Inflammatory macrophage (primary cell): ENCODE measurements at places on chromosomes 13 and 19.

DNA sequence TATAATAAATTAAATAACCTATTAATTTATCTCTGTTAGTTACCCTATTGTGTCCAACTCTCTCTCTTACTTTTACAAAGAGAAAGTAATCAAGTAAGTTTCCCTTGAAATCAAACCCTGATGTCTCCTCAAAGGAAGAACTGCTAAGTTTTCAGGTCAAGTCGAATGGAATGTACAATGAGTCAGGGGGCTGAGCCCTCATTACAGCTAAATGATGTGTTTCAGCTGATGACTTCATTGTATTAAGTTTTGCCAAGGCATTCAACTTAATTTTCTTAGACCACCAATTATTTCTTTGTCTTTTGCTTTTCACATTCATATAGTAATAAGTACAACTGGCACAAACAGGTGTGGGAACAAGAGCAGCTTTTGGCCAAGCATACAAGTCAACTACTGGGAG is 54.7 kb upstream of the DCT start:
- no peak for DNase-seq

GRCh38 chr13:37510441-37510840 is 88.1 kb downstream of the POSTN start:
- no peak for DNase-seq

DNA sequence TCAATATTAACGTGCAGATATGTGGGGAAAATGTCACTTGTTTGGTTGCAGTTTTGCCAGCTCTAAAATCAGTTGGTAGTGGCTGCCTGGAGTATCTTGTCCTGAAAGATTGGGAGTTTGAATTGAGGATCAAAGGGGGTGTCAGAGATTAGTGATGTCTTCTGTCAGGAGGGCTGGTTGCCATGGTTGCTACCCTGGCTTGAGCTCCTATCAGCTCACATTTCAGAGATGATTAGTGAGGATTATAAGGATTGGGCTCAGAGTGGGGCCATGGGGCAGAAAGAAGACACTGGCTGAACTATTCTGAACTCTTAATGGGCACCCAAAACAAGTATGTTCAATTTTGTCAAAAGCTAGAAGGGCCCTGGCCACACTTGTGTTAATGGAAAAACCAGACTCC is 95.5 kb upstream of the RNF113B start:
- DNase-seq, result no peak

DNA sequence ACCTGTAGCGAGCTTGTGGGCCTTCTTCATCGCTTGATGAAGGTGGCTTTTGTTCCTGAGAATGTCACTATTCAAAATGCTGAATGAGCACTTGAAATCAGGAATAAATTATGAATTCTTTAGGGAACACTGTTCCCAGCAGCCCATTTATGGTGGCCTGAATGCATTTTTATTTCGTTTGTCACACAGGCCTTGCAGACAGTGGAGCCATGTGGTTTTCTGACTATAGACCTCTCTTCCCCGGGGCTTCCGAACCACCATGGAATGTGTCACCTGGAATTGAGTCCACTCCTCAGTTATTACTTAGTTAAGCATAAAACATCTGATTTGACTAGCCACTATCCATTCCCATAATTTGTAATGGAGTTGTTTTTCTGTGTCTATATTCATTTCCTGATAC is 396.9 kb downstream of the IRS2 start:
- DNase-seq, result no peak

DNA sequence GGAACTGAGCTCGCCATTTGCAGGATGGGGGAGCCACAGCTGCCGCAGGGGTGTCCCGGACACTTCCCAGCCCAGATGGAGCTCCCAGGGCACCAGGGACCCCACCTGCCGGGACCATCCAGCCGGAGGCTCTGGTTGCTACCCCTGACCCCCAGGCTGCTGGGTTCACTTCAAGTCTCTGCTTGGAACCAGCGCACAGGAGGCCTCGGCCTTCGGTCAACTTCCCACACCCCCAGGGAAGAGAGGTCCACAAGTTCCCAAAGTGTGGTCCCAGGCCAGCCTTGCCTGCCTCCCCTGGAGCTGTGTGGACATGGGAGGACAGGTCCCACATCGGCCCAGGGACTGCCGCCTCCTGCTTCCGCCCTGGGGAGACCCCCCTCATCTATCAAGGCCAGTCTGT is 117.0 kb downstream of the TEX29 start:
- DNase-seq, result no peak

DNA sequence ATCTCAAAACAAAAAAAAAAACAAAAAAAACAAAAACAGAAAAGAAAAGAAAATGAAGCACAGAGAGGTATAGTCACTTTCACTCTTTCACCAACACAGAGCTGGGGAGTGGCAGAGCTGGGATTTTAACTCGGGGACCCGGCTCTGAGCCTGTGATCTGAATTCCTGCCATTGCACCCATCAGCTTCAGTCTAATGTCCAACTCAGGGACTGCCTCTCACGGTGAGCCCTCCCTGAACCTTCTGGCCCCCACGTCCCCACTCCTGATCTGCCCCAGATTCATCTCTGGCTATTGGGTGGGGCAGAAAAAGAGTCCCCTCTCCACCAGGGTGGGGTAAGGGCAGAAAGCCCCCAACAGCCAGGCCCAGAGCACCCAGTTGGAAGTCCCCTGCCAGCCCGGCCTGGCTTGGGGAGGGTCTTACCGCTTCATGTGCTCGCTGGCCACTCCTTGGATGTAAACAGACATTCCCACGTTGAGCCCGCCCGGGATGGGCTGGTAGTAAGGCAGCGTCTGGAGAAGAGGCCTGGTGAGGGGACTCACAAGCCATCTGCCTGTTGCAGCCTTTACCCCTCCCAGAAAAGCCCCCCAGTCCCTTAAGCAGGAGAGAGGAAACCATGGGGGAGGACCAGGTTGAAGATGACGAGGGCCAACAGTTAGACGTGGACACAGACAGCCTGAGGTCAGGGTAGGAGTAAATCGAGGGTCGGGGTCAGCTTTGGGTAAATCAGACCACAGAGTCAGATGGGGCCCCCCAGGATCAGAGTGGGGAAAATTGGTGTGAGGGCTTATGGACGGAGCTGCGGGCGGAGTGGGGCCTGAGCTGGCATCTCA is 520 bp downstream of the LGALS4 start:
- no peak for DNase-seq

GRCh38 chr13:75530549-75530961 is 7.1 kb downstream of the COMMD6 start:
- no peak for DNase-seq

GRCh38 chr13:113884821-113885220 is 20.9 kb upstream of the GAS6 start:
- no peak for DNase-seq

DNA sequence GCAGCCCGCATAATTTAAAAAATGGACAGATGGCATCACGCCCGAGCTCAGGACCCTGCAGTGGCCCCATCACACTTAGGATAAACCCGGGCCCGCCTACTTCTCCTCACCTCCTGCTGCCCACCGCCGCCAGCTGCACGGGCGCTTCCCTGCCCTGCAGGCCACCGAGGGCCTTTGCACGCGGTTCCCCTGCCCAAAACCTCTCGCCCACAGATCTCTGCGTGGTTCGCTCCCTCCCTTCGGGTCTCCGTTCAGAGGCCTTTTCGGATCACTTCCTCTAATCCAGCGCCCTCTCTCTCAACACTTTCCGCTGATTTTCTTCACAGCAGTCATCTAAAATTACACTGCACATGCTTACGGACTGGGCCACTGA is 1.8 kb downstream of the SHISA7 start:
- peak; percentile 51 for DNase-seq

GRCh38 chr19:55830656-55831055 is 1.1 kb downstream of the NLRP11 start:
- no peak for DNase-seq

- no peak for DNase-seq
These were observed 77.6 kb upstream of the IPO5 start for GRCh38 chr13:97875911-97876310.

GRCh38 chr19:31146546-31147183 is 202.6 kb downstream of the TSHZ3 start:
- no peak for DNase-seq

DNA sequence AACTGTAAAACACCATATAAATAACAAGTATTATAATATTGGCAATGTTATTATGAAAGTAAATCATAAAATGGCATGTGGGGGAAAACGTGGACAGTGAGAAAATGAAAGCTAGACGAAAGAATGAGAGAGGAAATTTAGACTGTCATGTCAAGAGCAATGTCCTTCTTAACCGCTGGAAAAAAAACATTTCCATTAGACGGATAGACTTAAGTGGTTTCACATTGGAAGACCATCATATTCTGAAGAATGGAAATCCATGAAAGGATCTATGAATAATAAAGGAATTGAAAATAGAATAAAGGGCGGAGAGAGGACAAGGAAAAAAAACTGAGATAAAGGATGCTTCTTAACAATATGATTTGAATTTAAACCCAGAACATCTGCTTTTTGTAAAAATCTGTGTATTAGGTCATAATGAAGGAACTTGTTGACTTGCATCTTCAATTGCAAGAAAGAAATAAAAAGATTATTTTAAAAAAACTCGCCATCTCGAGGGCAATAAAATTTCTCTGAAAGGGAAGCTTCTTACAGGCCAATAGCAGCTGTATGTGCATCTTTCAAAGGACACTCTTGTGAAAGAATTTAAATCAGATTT is 90.6 kb downstream of the SPRY2 start:
- DNase-seq, result no peak

DNA sequence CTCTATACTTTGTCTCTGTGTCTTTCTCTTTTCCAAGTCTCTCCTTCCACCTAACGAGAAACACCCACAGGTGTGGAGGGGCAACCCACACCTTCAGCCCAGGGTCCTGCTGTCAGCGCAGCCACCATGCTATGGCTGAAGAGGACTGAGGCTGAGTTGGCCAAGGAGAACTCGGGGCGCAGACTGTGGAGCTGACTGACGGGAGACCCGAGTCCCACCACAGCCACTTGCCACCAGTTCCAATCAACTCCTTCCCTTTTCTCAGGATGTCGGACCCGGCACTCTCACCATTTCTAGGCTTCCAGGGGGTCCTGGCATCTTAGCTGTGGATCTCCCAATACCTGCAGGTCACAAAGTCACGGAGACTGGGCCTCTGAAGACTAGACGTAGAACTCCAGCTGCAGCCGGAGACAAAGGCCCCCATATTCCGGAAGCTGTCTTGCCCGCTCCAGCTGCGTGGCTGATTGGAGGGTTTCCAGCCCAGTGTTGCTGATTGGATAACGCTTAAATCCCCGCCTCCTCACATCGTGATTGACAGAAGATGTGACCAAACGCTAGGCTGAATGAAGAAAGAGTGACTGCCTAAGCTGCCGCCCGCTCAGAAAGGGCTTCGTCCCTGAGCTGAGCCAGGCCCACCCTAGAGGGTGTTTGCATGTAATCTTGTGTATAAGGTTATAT is 63.6 kb downstream of the ZNF429 start:
- peak; percentile 93 for DNase-seq

GRCh38 chr19:17868669-17869068 is 3.1 kb upstream of the SLC5A5 start:
- DNase-seq, result no peak

DNA sequence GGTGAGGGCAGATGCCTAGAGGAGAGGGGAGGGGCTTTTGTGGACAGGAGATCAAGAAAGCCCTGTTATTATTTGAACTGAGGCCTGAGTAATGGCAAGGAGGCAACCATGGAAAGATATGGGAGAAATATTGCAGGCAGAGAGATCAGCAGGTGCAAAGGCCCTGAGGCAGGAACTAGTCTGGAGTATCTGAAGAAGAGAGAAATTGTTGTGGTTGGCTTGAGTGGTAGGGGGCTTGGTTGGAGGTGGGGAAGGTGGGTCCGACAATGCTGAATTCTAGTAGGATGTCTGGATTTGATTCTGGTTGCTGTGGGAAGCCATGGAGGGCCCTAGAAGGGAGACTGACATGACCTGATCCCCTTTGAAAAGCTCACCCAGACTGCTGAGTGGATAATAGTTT is 2.4 kb upstream of the URI1 start:
- no peak for DNase-seq

GRCh38 chr13:98195054-98195791 is 18.2 kb upstream of the RNF113B start:
- no peak for DNase-seq

- no peak for DNase-seq
These were observed 736.9 kb downstream of the EFNB2 start for GRCh38 chr13:105798541-105798940.

DNA sequence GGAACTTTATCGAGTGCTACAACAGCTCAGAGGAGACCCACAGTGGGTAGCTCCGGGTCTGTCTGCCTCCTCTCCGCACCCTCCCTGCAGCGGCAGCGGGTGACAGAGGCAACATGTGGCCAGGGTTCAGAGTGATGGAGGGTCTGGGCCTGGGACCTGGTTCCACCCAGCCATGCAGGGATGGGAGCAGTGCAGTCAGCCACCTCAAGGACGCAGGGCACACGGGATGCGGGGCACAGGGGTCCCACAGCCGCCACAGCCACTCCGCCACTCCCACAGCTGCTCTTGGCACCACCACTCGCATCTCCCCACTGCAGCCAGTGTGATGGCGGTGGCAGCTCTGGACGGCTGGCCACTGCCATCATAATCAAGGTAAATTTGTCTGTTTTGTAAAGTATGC is 892.9 kb downstream of the OLFM4 start:
- no peak for DNase-seq

GRCh38 chr13:68057836-68058235 is 827.7 kb upstream of the PCDH9 start:
- DNase-seq, result no peak

- no peak for DNase-seq
These were observed 5.3 kb upstream of the ZNF497 start for GRCh38 chr19:58367698-58368454.

DNA sequence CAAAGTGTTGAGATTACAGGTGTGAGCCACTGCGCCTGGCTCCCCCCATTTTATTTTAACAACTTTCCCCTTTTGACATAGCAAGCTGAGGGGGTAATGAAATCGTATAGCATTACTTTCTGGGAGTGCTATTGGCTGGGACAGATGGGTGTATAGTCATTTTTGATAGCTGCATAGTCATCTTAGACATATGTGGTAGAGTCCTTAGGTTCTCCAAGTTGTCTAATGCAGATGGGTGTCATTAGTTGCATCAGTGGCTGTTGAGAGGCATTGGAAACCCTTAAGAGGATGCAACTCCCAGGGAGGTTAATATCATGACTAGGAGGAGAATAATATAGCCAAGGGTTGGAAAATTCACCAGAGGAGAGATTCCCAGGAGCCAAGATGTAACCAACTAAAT is 28.6 kb upstream of the PNMA8B start:
- DNase-seq, result no peak

DNA sequence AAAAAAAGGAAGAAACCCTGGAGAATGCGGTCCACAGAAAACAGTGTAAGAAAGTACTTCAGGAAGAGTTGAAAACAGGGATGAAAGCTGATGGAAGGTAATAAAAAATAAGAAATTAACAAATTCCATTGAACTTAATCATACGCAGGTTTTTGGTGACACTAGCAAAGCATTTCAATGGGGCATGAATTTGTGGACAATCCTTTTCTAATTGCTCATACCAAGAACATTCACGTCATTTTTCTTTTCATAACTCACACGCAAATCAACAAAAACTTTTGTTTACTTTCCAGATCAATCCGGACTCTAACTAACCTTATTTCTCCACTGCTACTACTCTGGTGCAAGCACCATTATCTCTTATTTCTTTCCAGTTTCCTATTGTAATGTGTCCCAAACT is 1195.0 kb downstream of the SLITRK5 start:
- no peak for DNase-seq

- no peak for DNase-seq
These were observed 11.3 kb upstream of the POU2F2 start for GRCh38 chr19:42143341-42144234.
